ENCODE measurements at places on chromosomes 11 and 22. TPM values are rescaled to one million over a fixed set of nuclear protein-coding genes. Genes with fewer than 3 reads are reported as not detected.

GRCh38 chr11:74992852-74993251 is 4.1 kb downstream of the NEU3 start:
- no peak for DNase-seq

DNA sequence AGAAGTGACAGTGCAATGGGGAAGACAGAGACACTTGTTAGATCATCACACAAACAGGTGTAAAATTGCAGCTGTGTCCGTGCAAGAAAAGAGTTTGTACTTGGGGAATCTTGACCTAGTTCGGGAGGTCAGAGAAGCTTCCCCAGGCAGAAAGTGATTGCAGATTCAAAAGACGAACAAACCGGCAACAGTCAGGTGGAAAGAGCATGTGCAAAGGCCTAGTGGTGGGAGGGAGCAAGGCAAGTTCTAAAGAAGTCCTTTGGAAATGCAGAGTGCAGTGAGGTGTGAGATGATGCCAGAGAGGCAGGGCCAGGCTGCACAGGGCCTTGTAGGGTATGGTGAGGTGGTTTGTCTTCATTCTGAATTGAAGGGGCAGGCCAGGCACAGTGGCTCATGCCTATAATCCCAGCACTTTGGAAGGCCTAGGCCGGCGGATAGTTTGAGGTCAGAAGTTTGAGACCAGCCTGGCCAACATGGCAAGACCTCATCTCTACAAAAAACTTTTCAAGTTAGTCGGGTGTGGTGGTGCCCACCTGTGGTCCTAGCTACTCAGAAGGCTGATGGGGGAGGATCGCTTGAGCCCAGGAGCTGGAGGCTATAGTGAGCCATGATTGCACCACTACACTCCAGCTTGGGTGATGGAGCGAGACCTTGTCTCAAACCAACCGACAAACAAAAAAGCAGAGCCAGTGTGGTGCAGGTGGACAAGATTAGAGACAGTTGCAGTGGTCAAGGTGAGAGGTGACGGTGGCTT is 1.9 kb upstream of the ESS2 start:
- no peak for DNase-seq

GRCh38 chr11:46338636-46338987 is 8.7 kb upstream of the DGKZ start:
- no peak for DNase-seq

DNA sequence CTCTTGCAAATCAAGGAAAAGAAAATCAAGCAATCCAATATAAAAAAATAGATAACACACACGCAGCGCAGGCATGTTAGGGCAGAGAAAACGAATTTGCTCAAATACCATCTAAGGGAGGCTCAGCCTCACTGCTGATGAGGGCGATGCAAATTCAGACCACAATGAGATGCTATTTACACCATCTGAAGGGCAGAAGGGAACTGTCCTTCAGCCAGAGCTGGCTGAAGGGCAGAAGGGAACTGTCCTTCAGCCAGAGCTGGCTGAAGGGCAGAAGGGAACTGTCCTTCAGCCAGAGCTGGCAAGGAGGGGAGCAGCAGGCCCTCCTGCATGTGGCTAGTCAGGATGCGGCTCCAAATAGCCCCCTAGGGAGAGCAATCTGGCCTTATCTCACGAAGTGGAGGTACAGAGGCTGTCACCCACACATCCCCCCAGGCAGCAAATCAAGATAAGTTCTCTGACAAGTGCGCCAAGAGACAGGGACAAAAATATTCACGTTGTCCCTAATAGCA is 7.6 kb upstream of the SLC39A13 start:
- no peak for DNase-seq

DNA sequence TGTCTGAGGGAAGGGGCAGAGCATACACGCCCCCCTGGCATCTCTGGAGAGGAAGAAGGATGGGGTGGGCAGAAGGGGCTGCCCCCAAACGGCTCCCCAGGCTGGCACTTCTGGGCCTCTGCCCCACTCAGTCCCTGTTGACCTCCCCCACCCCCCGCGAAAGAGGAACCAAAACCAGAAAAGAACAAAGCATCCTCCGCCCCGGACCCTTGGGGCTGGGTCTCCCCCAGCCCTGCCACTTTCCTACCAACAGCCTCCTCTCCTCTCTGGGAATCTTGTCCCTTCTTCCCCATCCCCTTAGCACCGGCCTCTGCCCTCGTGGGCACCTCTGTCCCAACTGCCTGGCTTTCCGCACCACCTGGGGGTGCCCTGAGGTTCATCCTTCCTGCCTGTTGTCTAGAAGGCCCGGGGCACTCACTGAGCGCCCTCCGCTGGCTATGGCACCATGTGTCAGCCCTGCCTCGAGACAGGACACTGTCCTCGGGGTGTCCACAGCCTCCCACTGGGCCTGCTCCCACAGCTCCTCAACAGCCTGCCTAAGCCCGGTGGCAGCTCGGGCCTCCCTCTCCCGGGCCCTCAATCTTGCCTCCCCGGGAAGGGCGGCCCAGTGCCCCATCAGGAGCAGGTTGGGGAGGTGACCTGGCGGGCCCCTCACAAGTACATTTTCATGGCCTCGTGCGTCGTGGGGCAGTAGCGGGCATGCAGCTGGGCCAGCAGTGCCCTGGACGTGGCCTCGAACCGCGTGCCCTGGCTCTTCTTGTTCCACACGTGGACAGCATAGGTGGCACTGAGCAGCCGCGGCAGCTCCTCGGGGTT is 28.2 kb downstream of the A4GALT start:
- no peak for DNase-seq

DNA sequence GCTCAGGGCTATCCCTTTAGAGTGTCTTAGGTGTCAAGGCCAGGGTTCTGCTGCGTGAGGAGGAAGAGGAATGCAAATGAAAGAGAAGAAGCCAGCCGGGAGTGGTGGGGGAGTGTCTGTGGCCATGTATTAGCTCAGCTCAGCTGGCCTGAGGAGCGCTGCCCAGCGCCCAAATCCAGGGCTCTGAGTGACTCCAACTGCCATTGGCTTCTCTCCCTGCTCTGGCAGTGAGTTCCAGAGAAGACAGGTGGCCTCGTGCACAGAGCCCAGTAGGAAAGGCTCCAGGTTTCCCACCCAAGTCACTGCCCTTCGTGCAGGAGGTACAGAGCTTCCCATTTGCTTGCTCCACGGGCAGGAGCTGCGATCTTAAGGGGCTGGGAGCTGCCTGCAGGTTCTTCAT is 302.0 kb downstream of the KIRREL3 start:
- DNase-seq, result no peak

- no peak for DNase-seq
Observed at GRCh38 chr11:119729951-119730613, 1.1 kb upstream of the NECTIN1 start.

- no peak for DNase-seq
Observed at GRCh38 chr11:64058494-64058893, 22.8 kb downstream of the FLRT1 start.

GRCh38 chr11:2826679-2827056 is 58.9 kb downstream of the CDKN1C start:
- no peak for DNase-seq

- no peak for DNase-seq
Observed at GRCh38 chr11:3206922-3207204, 11.8 kb downstream of the MRGPRG start.

DNA sequence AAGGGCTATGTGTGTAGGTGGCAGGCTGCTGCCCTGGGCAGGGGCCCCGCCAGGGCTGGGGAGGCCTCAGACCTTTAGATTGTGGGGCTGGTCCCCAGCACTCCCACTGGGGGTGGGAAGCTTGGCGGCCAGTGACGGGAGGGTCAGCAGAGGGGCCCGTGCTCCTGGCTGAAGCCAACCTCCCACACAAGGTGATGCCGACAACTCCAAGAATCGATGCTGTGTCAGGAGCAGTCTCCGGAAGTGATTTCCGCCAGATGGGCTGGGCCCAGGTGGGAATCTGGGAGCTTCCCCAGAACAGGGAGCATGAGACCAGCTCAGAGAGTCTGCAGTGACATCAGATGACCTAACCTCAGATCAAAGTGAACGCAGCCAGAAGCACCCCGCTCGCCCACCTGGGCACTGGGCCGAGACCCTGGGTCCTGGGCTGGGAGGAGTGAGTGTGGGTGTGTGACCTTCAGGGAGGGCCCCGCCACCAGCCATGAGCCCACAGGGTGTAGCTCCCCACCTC is 7.7 kb downstream of the TRPM5 start:
- no peak for DNase-seq

DNA sequence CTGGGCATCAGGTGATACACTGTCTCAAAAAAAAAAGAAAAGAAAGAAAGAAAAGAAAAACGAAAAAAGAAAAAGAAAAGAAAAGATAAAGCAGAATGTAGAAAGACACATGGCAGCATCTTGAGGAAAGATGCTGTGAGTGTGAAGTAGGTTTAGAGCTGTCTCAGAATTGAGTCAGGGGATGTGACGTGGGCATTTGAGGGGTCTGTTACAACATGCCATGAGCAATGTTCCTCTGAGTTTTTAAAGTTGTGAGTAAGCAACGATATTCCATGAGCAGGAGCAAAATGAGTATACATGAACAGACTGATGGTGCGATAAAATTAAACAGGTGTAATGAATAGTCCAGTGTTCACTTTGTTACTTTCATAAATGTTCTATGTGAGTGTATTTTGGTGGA is 11.3 kb upstream of the QSER1 start:
- no peak for DNase-seq

- DNase-seq, result peak; percentile 72
Observed at GRCh38 chr11:59754859-59755700, at the start of gene STX3. STX3 (plus strand) TSS chr11:59755376; CDS start chr11:59755606, 230 bp downstream.

GRCh38 chr11:12170984-12171383 is 60.6 kb downstream of the MICAL2 start:
- no peak for DNase-seq

GRCh38 chr11:66866007-66866406 is 9.1 kb downstream of the LRFN4 start:
- no peak for DNase-seq

DNA sequence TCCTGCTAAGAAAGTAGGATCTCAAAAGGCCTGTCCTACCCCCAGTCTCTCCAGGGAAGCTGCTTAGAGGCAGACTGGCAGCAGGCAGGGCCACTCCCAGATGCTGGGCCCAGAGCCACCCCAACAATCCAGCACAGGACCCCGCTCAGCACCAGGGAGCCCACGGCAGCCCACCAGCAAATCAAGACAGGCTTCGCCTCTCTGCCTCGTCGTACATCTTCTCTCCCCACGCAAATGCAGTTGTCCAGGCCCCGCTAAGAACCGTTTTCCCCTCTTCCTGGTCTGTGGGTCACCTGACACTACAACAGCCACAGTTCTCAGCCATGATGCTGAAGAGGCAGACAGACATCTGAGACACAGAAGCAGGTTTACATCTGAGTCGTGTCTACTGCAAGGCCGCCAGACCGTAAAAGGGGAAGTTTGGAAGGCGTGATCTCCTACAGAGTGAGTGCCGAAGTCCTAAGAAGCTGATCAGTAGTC is 51.1 kb downstream of the IGSF9B start:
- DNase-seq, result no peak

Gene MMP27
- not detected for total RNA-seq

Gene ISX
- not detected for total RNA-seq

Gene SLC25A17
- total RNA-seq, result 18.1 TPM

Gene BRSK2
- total RNA-seq, result 4.0 TPM

Gene OR51F2
- total RNA-seq, result not detected

Gene MMP12
- not detected for total RNA-seq
